ENCODE measurements at places on chromosomes 2 and 18. TPM values are rescaled to one million over a fixed set of nuclear protein-coding genes. Genes with fewer than 3 reads are reported as not detected.

PDE1A gene
- total RNA-seq: not detected

CYP26B1 gene
- not detected for total RNA-seq

- no peak for DNase-seq
Measured at GRCh38 chr18:12287131-12287681, 20.8 kb upstream of the TUBB6 start.

DNA sequence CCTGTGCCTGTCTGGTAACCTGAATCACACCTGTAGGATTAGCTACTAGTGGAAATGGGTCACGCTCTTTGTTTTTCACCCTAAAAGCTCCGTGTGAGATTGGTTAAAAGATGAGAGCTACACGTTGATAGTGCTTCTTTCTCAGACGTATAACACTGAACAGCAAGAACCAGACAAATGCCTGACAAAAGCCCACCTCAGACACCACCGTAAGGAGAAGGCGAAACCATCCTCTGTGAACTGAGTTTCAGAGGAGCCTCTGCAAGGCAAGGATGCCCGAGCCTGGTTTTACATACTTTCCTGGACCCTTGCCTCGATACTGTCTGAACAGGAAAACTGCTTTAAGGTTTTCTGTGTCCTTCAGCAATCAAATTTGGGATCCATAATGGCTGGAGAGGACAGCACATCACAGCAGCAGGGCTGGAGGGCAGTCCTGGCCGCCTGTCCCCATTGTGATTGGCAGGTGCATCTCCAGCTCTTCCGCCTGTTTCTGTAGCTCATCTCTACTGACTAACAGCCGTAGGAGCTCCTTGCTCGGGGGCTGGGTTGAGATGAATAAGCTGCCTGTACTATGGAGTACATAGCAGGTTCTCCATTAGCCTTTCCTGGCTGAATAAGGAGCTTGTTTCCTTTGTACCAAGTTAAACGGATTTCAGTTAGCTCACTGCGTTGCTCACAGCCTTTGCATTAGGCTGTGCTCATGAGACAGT lies 155.5 kb downstream of the MYT1L start:
- DNase-seq: no peak

- DNase-seq: no peak
Measured at GRCh38 chr2:112482309-112483041, 519 bp downstream of the TTL start.

DNA sequence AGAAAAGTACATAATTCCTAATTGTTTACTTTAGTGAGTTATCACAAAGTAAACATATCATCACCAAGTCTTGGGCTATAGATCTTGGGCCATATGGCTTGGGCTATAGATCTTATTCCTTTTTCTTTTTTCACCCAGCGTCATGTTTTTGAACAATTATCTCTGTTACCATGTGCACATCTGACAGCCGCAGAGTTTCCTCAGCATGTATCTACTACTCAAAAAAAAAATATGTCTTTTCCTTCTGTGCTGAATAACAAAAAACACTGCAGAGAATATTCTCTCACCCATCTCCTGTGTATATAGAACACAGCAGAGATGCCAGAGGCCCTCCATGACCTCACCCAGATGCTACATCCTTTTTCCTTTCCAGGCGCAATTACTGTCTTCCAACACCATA lies 76.2 kb upstream of the MYO3B start:
- DNase-seq: no peak

Measured in natural killer cell treated with Interleukin-12 subunit alpha and Interleukin-12 subunit beta and Interleukin-15 and Interleukin-18, amount 100 ng/mL, for 72 hours (primary cell).